RPMI7951 (cell line): ENCODE measurements at places on chromosomes 6 and 20. TPM values are rescaled to one million over a fixed set of nuclear protein-coding genes. Genes with fewer than 3 reads are reported as not detected.

Gene RAET1G
- total RNA-seq = 9.9 and 13.4 TPM in 2 replicates

Gene TNXB
- total RNA-seq = 0.12 and 0.20 TPM in 2 replicates

Gene OOEP
- not detected in 2 replicates for total RNA-seq

Gene HLA-DQA2
- not detected in 2 replicates for total RNA-seq

Gene KIAA1586
- total RNA-seq = 22.8 and 27.6 TPM in 2 replicates

Gene IRF4
- 0.24 and 0.39 TPM in 2 replicates for total RNA-seq

Gene HAO1
- 0.20 TPM in 1 of 2 replicates, not detected in the other for total RNA-seq

Gene SCRT2
- not detected in 2 replicates for total RNA-seq

Gene MYL9
- total RNA-seq = 17.4 and 20.3 TPM in 2 replicates

Gene ACSS1
- total RNA-seq = 1.6 and 2.0 TPM in 2 replicates

Gene RHAG
- not detected in 2 replicates for total RNA-seq

GRCh38 chr6:74117113-74117512, 421.1 kb downstream of the CD109 start:
- DNase-seq = no peak

DNA sequence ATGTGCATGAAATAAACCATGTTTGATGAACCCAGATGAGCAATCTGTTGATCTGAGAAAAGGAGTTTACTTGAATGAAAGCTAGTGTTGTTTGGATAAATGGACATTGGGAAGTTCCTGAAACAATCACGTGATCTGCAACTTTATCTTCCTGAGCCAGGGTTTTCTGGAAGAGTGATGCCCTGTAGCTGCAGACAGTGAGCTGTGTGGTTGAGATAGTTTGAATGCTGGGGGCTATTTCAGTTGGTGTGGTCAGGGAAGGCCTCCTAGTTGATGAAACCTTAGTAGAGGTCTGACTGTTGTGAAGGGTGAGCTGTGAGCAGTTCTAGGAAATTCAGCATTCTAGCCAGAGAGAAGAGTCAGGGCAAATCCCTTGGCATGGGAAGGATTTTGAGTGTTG, 643.7 kb downstream of the UTRN start:
- peak; percentile 16 for DNase-seq

DNA sequence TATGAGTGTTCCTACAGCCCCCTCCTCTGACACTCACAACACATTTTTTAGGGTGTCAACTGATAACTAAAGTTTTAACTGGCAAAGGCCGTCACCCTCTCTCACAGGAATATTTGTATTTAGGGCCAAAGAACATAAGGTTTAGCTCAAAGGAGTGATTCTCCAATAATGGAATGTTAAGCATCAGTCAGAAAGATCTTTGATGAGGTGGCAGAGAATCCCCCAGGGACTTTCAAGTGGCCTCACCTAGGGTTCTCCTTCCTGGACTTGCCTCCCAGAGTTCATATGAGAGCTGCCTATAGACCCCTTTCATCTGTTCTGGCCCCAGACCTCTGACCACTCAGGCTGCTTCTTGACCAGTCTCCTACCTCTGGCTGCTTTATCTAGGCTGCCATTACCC, 7.4 kb upstream of the SCUBE3 start:
- DNase-seq = no peak

GRCh38 chr6:29301316-29301715, at the start of gene OR14J1:
Gene OR14J1, plus strand, starts transcription at chr6:29301701. Its CDS starts 4,989 bp downstream, at chr6:29306690.
- no peak for DNase-seq

GRCh38 chr6:102215425-102215824, 821.9 kb downstream of the GRIK2 start:
- DNase-seq = no peak

DNA sequence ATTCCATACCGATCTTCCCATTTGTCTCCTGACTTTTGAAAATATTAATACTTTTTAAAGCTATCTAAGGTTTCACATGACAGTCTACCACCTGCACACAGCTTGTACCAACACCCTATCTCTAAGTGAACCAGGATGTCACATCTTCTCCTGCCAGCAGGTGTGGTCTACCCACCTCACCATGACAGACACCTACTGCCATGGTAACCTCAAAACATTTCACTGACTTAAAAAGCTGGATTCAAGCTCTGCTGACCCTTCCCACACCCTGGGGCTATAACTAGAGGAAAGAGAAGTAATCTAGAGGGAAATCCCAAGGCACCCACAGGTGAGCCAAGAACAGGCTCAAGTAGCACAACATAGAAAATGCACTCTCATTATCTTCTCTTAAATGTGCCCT, 1.2 kb downstream of the SLC17A3 start:
- no peak for DNase-seq

DNA sequence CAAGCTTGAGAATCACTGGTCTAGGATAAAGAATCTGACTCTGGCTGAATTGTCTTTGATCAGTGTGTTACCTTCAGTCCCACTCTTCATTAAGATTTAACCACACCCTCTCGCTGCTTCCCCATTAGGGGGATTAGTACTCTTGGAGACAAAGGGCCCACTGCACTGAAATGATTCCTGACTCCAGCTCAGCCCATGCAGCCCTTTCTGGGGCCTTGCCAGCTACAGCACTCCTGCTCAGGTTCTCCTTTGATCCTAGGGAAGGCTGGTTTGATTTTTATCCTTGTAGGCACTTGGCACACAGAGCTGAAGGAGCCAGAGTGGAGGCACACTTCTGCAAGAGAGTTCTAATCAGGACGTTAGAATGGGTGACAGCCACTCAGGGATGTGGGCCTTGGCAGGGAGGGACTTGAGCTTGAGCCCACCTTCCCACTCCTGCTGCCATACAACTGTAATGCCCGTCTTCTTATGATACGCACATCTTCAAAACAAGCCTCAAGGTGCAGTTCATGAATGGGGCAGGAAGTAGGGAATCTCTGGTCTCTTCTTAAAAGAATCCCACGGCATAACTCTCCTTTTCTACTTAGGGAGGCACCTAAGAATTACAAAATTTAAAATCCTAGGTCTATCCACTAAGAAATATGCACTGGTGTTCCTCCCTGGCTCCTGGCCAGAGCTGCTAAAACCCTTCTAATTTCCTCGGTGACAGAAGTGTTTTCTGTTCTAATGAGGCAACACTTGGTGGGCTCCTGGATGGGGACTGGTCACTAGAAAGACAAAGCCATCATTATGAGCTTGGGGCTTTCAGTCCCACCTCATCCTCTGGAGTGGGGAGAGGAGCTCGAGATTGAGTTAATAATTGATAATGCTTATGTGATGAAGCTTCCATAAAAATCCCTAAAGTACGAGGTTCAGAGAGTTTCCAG, 1.5 kb upstream of the SLA2 start:
- no peak for DNase-seq

DNA sequence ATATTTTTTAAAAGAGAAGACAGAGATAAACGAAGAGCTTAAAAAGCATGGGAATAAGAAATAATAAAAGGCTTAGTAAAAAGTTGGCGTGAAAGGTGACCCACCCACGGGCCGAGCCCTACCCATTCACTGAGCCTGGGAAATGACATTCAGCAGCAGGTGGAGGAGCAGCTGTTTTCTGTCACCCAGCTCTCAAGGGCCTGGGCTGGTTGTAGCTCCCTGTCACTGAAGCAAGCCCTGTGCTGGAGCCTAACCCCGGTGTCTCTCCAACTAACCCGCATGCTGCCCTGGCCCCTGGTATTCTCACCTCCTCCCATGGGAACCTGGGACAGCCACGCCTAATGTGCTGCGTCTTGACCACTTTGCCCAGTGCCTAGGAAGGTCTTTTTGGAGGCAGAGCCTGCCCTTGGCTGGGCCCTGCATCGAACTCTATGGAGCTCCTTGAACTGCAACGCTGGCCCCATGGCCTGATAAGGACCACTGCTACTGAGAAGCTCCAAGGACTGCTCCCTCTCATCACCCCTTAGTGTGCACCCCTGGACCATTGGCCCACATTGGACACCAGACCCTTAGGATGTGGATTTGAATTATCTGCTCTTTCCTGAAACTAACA, 68.8 kb upstream of the IYD start:
- no peak for DNase-seq

DNA sequence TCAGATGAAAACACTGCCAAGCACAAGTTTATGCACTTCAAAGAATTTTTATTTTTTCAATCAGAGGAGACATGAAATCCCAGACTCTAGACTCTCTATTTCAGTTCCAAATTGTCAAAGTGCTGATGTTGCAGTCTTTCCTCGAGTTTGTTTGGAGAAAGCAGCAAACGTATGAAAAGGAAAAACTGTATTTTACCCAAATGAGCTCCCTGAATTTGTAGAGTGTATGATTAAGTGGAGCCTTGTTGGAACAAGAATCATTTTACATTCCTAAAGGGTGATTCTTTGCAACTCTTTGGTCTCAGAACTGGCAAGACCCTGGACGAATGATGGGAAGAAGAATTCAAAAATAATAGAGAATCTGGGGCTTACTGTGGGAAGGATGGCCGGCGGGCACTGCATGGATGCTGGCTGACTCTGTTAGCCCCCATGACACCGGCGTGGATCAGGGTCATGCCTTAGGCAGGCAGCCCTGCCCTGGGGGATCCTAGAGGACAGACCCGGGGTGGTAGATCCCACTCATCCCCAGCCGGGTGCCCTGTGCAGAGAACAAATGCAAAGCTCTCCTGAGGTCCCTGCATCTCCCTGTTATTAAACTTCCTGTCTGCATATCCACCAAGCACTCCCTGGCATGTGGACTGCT, 207.4 kb downstream of the FNDC1 start:
- DNase-seq = no peak

GRCh38 chr6:84791233-84791632, 26.8 kb upstream of the TBX18 start:
- DNase-seq = peak; percentile 43

DNA sequence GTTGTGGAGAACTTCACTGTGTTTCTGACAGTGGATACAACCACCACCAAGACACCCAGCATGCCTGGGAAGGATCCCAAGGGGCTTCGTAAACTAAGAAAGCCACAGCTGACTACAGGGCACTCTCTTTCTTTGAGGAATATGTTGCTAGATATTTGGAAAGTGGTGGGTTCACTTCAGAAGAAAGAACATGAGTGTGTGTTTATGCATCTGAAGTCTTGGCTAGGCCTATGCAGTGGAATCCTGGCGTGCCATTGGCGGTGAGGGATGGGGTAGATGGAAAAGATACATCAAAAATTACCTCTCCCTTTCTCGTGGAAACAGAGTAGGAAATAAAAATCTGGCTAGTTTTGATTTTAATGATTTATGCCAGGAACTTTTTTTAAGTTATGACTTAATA, 187.7 kb downstream of the PDE7B start:
- no peak for DNase-seq

DNA sequence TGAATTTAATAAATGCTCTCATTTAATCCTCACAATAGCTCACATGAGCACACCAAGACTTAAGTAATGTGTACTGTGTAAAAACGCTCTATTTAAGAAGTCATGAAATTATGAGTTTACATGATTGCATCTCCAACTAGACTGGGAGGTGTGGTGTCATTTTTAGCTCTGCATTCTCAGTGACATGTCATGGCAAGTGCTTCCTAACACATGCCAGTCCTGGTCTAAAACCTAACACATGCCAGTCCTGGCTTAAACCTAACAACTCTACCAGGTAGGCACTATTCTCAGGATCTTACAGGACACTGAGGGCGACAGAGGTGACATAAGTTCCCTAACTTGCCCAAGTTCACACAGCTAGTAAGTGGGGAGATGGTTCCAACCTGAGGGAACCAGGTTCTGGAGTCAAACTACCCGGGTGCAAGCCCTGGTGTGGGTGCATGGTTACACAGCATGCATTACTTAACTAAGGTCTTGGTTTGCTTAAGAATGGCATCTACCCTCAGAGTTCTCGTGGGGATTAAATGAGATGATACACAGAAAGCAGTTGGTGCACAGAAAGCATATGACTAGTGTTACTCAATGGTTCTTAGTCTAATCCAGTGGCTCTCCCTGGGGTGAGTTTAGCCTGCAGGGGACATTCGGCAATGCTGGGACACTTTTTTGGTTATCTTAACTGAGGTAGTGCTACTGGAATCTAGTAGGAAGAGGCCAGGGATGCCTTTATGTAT, 14.7 kb downstream of the CLDN20 start:
- DNase-seq = no peak

DNA sequence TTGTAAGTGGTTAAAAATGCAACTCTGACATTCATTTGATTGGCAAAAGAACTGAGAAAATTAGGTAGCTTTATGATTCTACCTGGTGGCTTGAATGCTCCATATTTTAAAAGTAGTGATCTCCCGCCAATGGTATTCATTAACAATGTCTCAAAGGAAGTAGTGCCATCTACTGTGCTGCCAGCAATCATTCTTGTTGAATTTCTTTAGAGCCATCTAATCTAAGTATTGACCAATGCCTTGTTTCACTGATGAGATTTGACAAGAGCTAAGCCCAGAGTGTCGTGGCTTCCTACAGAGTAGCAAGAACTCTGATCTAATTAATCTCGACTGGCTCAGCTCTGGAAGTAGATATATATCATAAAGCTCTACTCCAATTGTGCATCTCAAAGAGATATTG, 696.7 kb downstream of the C6orf118 start:
- no peak for DNase-seq

- no peak for DNase-seq
These were observed 62.1 kb upstream of the ADGRB3 start for GRCh38 chr6:68572975-68573374.

DNA sequence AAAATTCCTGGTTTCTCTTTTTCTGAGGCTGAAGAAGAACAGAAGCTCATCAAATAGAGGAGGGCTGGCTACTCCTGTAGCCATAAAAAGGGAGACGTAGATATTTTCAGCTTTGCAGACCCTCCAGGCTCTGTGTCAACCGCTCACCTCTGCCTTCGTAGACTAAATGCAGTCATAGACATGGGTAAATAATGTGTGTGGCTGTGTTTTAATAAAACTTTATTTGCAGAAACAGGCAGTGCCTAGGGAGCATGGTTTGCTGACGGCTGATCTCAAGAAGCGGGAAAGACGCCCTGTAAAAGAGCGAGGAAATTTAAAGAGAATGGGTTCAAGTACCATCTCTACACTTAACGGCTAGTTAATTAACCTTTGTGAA, 171.8 kb downstream of the BCAS1 start:
- DNase-seq = no peak

DNA sequence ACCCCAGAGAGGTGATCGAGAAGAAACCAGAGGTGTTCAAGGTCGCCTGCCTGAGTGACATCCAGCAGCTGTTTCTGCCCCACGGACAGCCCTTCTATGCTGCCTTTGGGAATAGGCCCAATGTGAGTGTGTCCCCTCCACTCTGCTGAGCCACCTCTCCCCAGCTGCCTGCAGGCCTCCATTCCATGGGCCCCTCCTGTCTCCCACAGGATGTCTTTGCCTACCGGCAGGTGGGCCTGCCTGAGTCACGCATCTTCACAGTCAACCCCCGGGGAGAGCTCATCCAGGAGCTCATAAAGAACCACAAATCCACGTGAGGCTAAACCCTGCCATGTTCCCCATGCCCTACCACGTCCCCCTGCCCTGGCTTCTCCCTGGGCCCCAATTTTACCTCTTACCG, 8.4 kb downstream of the EMILIN3 start:
- DNase-seq = no peak

GRCh38 chr6:151376440-151376839, 14.9 kb downstream of the ZBTB2 start:
- peak; percentile 36 for DNase-seq

- DNase-seq = peak; percentile 54
These were observed 88.0 kb downstream of the PTPRK start for GRCh38 chr6:128432394-128432793.

- no peak for DNase-seq
These were observed 1.1 kb upstream of the SLC22A7 start for GRCh38 chr6:43296780-43297497.

DNA sequence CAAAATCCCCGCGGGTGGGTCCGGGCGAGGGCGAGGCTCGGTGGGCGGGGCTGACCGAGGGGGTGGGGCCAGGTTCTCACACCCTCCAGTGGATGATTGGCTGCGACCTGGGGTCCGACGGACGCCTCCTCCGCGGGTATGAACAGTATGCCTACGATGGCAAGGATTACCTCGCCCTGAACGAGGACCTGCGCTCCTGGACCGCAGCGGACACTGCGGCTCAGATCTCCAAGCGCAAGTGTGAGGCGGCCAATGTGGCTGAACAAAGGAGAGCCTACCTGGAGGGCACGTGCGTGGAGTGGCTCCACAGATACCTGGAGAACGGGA, 809 bp downstream of the HLA-G start:
- no peak for DNase-seq
